Bronchus fibroblast of lung (primary cell): ENCODE measurements at places on chromosomes 13 and 19. TPM values are rescaled to one million over a fixed set of nuclear protein-coding genes. Genes with fewer than 3 reads are reported as not detected.

Gene LYPD5
- total RNA-seq, result 0.89 TPM in 1 of 2 replicates, not detected in the other

Gene VSTM2B
- not detected in 2 replicates for total RNA-seq

Gene FCAR
- not detected in 2 replicates for total RNA-seq

Gene MRPL57
- 33.0 and 34.5 TPM in 2 replicates for total RNA-seq

Gene PRSS57
- not detected in 2 replicates for total RNA-seq

Gene PRR36
- total RNA-seq, result not detected in 2 replicates

Gene PROZ
- total RNA-seq, result not detected in 2 replicates

Gene ZNF540
- total RNA-seq, result 0.30 and 0.50 TPM in 2 replicates

Gene COL4A1
- total RNA-seq, result 45.5 and 55.0 TPM in 2 replicates

Gene TBXA2R
- 1.8 and 3.4 TPM in 2 replicates for total RNA-seq

Gene CLEC4G
- not detected in 2 replicates for total RNA-seq

Gene MTRF1
- 8.9 and 11.4 TPM in 2 replicates for total RNA-seq

Gene DHDH
- total RNA-seq, result not detected in 2 replicates

Gene ATP4B
- not detected in 2 replicates for total RNA-seq

Gene S1PR4
- not detected in 2 replicates for total RNA-seq

Gene ICAM3
- 6.9 and 9.8 TPM in 2 replicates for total RNA-seq

Gene B3GNT8
- 2.1 and 3.5 TPM in 2 replicates for total RNA-seq
